ENCODE measurements at places on chromosomes 2 and 18. TPM values are rescaled to one million over a fixed set of nuclear protein-coding genes. Genes with fewer than 3 reads are reported as not detected.

The IDH1 gene
- 271 TPM for total RNA-seq

The PDE1A gene
- 51.0 TPM for total RNA-seq

The NEUROD1 gene
- total RNA-seq, result 4.9 TPM

The ARMC9 gene
- total RNA-seq, result 15.1 TPM

The SLC9A2 gene
- total RNA-seq, result 0.41 TPM

Data from frontal cortex (tissue), 4 donors.